ENCODE measurements at places on chromosomes 2 and 18.

DNA sequence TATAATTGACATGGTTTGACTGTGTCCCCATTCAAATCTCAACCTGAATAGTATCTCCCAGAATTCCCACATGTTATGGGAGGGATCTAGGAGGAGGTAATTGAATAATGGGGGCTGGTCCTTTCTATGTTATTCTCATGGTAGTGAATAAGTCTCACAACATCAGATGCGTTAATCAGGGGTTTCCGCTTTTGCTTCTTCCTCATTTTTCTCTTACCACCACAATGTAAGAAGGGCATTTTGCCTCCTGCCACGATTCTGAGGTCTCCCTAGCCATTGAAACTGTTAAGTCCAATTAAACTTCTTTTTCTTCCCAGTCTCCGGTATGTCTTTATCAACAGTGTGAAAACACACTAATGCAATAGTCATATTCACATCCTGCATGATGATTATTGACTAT is 1073.3 kb upstream of the CDH2 start:
- DNase-seq: no peak

DNA sequence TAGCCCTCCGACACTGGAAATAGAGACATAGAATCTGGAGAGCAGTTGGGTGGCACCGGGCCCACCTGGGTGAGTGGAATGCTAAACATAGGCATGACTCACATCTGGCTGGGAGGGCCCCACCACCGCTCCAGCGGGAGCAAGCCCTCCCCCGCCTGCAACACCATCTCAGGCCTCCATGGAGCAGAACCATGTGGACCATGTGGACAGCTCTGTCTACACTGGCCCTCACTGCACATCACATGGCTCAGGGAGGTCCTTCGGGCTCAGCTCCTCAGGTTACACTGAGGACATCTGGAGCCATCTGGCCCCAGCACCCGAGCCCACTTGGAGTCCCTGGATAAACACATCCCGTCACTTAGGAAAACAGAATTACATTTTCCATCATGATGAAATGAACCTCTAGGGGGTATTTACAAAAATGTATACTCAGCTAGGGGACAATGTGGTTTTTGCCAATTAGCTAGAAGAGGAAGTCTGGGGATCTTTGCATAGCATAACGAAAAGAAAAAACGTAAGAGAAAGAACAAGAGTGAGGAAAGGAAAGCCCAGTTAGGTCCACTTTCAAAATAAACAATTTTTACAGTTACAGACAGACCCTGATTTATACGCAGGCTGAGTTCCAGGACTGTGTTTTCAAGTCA is 30.7 kb upstream of the MLPH start:
- DNase-seq: no peak

- no peak for DNase-seq
Observed at GRCh38 chr2:165435611-165436010, 33.9 kb upstream of the CSRNP3 start.

GRCh38 chr2:152410165-152410597 is 75.2 kb downstream of the FMNL2 start:
- peak; percentile 11 for DNase-seq

GRCh38 chr2:42970151-42970550 is 177.8 kb upstream of the HAAO start:
- DNase-seq: no peak

GRCh38 chr2:127582863-127583861 is 47.7 kb downstream of the MYO7B start:
- peak; percentile 47 for DNase-seq

- no peak for DNase-seq
Observed at GRCh38 chr2:74975016-74975415, 16.6 kb downstream of the POLE4 start.

- DNase-seq: no peak
Observed at GRCh38 chr2:224331698-224332097, 70.2 kb downstream of the FAM124B start.

- DNase-seq: no peak
Observed at GRCh38 chr2:69087211-69087911, 74.4 kb downstream of the ANTXR1 start.

- no peak for DNase-seq
Observed at GRCh38 chr2:114056294-114057143, 166.6 kb downstream of the ACTR3 start.

DNA sequence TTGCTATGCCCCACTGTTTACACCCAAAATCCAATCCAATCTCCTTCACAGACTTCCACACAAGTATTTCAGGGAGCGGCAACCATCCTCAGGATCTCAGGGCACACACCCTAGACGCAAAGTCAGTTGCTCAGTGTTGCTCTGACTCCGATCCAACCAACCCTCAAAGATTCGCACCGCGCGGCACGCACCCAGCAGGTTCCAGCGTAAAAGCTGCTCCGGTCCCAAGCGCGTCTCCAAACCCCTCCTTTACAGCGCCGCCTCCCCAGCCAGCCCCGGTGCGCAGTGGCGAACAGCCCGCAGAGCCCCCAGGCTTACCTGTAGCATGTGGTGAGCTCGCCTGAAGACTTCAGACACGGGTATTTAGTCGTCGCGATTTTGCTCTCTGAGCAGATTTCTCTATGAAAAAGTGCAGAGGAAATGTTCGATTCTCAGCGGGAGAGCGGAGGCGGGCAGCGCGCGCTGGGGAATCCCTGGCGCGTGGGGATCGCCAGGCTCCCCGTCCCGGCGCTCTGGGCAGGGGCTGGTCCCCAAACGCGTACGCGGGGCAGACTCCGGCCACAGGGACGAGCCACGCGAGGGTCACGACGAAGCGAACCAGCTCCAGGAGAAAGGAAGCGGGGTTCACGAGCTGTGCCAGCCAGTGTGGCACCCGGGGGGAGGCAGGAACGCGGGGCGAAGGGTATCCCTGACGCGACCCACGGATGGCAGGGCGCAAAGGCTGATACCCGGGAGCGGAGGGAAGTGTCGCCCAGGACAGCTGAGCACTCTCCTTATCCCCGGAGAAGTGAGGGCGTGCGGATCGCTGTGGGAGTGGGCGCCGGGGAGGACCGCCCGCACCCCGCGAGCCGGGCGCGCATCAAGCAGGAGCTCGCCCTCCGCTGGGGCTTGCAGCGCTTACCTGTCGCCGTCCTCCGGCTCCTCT is 650 bp downstream of the CCBE1 start:
- DNase-seq: no peak

DNA sequence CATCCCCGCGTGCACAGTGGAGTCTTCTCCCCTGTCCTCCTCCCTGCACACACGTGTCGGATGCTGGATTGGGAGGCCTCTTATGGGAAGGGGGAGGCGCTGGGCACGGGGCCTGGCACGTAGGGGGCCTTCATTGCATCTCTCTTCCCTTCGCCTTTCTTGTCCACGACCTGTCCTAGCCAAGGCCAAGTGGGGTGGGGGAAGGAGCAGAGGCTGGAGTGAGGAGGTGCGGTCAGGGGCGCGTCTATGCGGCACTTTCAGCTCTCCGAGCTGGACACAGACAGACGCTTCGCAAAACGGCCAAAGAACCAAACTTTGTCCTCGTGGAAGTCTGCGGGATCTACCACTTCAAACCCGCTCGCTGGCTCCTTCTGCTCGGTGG is 13.4 kb downstream of the ALPG start:
- DNase-seq: no peak

DNA sequence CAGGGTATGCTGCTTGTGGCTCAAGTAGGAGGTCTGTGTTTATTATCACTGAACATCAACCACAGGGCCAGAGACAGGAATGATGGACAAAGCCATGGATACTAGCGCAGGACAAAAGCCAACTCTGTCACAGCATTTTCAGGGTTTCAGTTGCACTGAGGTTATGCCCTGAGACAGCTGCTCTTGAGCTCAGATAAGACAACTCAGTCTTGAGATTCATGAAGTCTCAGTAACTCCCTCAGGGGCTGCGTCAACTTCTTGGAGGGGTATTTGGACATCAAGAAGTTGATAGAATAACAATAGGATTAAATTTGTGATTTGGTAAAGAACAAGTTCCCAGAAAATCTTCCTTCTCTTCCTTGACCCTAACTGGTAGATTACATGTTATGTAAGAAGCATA is 287.0 kb upstream of the SLC14A2 start:
- no peak for DNase-seq

- DNase-seq: no peak
Observed at GRCh38 chr2:99496021-99496420, 6.2 kb upstream of the REV1 start.

- no peak for DNase-seq
Observed at GRCh38 chr2:105384216-105384615, 14.6 kb downstream of the FHL2 start.

- DNase-seq: no peak
Observed at GRCh38 chr2:238987352-238987981, 139.6 kb downstream of the TWIST2 start.

- DNase-seq: no peak
Observed at GRCh38 chr2:177287814-177288213, 23.3 kb upstream of the NFE2L2 start.

GRCh38 chr18:73908323-73908722 is 239.3 kb downstream of the FBXO15 start:
- DNase-seq: no peak

DNA sequence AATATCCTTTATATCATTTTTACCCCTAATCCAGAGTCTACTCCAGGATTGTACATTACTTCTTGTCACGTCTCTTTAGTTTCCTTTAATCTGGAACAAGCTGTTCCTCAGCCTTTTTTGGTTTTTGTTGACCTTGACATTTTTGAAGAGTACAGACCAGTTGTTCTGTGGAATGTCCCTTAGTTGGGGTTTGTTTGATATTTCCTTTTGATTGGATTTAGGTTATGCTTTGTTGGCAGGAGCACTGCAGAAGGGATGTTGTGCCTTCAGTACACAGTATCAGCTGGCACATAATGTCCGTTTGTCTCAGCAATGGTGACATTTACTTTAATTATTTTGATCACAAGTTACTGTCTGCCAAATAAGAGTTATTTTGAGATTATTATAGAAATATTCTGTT is 160.6 kb downstream of the MEIS1 start:
- no peak for DNase-seq

GRCh38 chr18:79809482-79810192 is 11.9 kb downstream of the KCNG2 start:
- no peak for DNase-seq

DNA sequence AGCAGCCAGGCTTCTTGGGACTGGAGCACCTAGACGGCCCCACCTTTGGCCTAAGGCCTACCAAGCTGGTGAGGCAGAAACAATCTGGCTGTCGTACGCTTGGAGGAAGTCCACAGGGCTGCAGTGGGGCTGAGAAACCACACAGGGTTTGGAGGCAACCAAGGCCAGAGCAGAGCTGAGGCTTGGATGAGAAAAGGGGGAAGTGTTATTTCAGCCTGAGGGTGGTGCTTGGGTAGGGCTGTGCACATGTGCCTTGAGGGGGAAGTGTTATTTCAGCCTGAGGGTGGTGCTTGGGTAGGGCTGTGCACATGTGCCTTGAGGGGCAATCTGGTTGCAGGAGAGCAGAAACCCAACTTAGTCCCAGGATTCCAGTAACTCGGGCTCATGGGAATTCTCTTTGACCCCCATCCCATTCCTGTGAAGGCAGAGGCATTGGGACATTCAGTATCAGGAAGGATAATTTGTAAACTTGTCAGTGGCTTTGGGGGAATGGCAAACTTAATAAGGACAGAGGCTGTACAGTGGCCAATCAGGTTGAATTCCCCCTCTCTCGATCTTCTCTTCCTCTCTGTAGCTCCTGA is 971 bp upstream of the FBXO41 start:
- DNase-seq: peak; percentile 92

DNA sequence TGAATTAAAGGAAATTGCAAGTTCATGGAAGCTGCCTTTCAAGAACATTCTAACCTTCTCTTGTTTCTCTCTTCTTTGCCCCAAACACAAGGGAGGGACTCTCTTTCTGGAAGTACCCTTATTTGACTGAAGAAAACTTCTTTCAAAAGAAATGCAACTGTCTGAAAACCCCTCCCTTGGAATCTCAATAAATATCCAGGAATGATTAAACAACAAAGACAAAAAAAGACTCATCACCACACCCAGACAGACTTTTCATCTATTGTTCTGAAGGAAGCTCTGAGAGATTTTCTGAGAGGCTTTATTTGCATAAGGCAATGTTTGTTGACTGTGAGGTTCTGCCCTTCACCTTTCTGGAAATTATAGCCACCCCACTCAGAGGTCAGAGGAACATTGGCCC is 1260.9 kb downstream of the LRP1B start:
- DNase-seq: no peak

GRCh38 chr18:3979024-3979423 is 476.1 kb downstream of the DLGAP1 start:
- DNase-seq: no peak
